ENCODE measurements at places on chromosomes 1 and 21. TPM values are rescaled to one million over a fixed set of nuclear protein-coding genes. Genes with fewer than 3 reads are reported as not detected.

The INSRR gene
- total RNA-seq: under 0.01 TPM

The USH2A gene
- total RNA-seq: under 0.01 TPM

The MCOLN2 gene
- under 0.01 TPM for total RNA-seq

The DEPDC1 gene
- 0.23 TPM for total RNA-seq

The CACNA1E gene
- total RNA-seq: not detected

The FOXD3 gene
- total RNA-seq: not detected

The TGFB2 gene
- total RNA-seq: 85.8 TPM

The DCST1 gene
- not detected for total RNA-seq

The RASSF5 gene
- 0.30 TPM for total RNA-seq

The VSIG8 gene
- total RNA-seq: 0.08 TPM

The GPR153 gene
- total RNA-seq: 2.3 TPM

The MFAP2 gene
- 79.5 TPM for total RNA-seq

The SLFNL1 gene
- total RNA-seq: 0.35 TPM

The TRIM63 gene
- total RNA-seq: not detected

The ENTREP3 gene
- total RNA-seq: 3.6 TPM

The KRTAP19-3 gene
- total RNA-seq: not detected

The DDAH1 gene
- 17.8 TPM for total RNA-seq

The ZNF684 gene
- total RNA-seq: 2.9 TPM

The SPRR3 gene
- total RNA-seq: not detected

The FCER1G gene
- 0.23 TPM for total RNA-seq

The LMOD1 gene
- total RNA-seq: 2.7 TPM

The B3GALT2 gene
- not detected for total RNA-seq

The THAP3 gene
- 18.1 TPM for total RNA-seq

The FNBP1L gene
- 6.8 TPM for total RNA-seq

The CAMK1G gene
- under 0.01 TPM for total RNA-seq

The CA6 gene
- total RNA-seq: not detected

The NOS1AP gene
- total RNA-seq: 0.08 TPM

The GJA8 gene
- total RNA-seq: not detected

The COL9A2 gene
- total RNA-seq: 0.59 TPM

The CLCA2 gene
- 9.7 TPM for total RNA-seq

The TMEM125 gene
- total RNA-seq: 0.15 TPM

The SSX2IP gene
- 14.6 TPM for total RNA-seq

The TAF13 gene
- 105 TPM for total RNA-seq

The C4BPB gene
- total RNA-seq: not detected

The BRINP2 gene
- not detected for total RNA-seq

The MSH4 gene
- total RNA-seq: 0.35 TPM

The SPRR2A gene
- total RNA-seq: not detected

The WNT9A gene
- total RNA-seq: 0.23 TPM

The PCSK9 gene
- 0.90 TPM for total RNA-seq

The FCAMR gene
- total RNA-seq: not detected

The CATSPERE gene
- total RNA-seq: 1.3 TPM

The CNKSR1 gene
- 0.08 TPM for total RNA-seq

The CLDN17 gene
- not detected for total RNA-seq

The APOBEC4 gene
- not detected for total RNA-seq

Measured in smooth muscle cell of the coronary artery (primary cell).